NAMALWA (cell line): ENCODE measurements at places on chromosomes 4 and X.

DNA sequence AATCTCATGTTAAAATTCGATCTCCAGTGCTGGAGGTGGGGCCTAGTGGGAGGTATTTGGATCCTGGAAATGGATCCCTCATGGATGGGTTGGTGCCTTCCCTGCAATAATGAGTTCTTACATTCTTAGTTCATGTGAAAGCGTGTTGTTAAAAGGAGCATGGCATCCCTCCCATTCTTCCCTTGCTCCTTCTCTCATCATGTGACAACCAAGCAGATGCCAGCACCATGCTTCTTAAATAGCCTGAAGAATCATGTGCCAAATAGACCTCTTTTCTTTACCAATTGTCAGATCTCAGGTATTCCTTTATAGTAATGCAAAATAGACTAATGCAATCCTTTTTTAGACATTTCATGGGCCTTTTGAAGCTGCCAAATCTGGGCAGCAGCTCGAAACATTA lies 29.0 kb upstream of the CLNK start:
- DNase-seq, result no peak

DNA sequence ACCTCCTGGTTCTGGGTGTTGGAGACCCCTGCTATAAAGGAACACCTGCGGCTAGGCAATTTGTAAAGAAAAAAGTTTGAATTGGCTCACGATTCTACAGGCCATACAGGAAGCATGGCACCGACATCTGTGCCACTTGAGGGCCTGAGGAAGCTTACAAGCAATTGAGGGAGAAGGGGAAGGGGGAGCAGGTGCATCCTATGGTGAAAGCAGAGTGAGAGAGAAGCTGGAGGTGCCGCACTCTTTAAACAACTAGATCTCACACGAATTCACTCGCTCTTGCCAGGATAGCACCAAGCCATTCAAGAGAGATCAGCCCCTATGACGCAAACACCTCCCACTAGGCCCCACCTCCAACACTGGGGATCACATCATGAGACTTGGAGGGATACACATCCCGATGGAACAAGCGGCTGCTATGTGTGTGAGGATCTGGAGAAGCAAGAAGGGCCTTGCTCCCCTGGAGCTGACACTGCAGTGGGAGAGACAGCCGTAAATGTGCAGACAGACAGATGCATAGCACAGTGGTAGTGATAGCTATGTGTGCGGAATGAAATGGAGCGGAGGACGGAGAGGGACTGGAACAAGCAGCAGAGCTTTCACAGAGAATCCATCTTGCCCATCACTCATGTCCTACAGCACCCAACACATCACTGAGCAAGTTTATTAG lies 60.7 kb upstream of the HELT start:
- DNase-seq, result no peak

- no peak for DNase-seq
Observed at GRCh38 chr4:97235521-97235920, 907.8 kb downstream of the STPG2 start.

GRCh38 chr4:128451270-128451905 lies 163.8 kb upstream of the PGRMC2 start:
- no peak for DNase-seq

DNA sequence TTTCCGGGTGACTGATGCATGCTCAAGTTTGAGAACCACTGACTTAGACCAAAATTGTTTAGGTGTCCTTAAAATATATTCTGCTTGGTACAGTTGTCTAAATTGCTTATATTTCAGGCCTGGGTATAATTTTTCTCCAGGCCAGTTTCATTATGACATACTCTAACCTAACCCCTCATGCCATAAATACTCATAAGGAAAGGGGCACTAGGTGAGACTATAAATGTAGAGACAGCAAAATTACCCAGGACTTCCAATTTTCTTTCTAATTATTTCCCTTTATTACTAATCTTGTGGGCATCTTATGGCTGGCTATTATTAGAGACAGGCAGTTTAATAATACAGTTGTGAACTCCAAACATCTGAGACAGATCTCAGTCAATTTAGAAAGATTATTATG lies 150.2 kb downstream of the RRAGB start:
- no peak for DNase-seq

DNA sequence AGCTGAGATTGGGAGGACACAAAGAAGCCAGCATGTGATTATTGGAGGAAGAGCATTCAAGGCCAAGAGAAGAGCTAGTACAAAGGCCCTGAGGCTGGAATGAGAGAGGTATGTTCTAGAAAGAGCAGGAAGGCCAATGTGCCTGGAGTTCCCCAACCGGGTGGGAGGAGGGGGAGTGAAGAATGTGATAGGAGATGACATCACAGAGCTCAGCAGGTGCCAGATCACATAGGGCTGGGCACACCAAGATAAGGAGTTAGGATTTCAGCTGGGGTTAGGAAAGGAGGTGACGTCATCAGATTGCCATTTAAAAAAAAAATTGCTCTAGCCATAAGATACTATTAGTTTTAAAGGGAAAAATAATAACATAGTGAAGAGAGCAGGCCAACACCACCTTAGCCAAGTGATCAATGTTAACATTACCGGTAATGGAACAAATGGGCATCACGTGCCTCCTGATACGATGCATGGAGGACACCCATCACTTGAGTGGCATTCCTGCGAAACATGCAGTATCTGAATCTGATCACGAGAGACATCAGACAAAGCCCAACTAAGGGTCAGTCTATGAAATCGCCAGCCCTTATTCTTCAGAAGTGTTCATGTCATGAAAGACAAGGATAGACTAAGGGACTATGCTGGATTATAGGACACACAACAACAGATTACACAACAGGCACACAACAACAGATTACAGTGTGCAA lies 344.3 kb downstream of the BCOR start:
- DNase-seq, result no peak

- peak; percentile 28 for DNase-seq
Observed at GRCh38 chrX:154020536-154021115, 924 bp upstream of the IRAK1 start.

DNA sequence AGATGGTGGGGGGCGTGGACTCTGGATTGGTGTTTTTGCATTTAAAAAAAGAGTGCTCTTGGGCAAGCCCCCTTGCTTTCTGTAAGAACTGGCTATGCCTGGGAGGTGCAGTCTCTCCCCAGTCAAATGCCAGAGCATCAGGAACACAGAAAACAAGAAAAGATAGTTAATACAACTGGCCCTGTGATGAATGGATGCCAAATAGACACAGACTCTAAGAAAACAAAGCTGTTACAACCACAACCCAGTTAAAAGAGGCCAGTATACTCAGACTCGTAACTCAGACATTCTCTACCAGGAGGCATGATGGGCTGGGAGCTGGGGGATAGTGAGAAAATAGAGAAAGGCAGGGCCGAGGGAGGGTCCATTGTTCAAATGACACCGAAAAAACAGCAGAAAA lies 32.5 kb upstream of the C1QTNF7 start:
- no peak for DNase-seq

- DNase-seq, result no peak
Observed at GRCh38 chr4:167973513-167973912, 118.8 kb upstream of the ANXA10 start.

GRCh38 chr4:179544496-179544895 lies 2102.3 kb upstream of the AGA start:
- DNase-seq, result no peak

GRCh38 chr4:48108309-48109073 lies 25.6 kb downstream of the TXK start:
- no peak for DNase-seq

GRCh38 chr4:6449335-6449734 lies 23.1 kb downstream of the PPP2R2C start:
- DNase-seq, result no peak

DNA sequence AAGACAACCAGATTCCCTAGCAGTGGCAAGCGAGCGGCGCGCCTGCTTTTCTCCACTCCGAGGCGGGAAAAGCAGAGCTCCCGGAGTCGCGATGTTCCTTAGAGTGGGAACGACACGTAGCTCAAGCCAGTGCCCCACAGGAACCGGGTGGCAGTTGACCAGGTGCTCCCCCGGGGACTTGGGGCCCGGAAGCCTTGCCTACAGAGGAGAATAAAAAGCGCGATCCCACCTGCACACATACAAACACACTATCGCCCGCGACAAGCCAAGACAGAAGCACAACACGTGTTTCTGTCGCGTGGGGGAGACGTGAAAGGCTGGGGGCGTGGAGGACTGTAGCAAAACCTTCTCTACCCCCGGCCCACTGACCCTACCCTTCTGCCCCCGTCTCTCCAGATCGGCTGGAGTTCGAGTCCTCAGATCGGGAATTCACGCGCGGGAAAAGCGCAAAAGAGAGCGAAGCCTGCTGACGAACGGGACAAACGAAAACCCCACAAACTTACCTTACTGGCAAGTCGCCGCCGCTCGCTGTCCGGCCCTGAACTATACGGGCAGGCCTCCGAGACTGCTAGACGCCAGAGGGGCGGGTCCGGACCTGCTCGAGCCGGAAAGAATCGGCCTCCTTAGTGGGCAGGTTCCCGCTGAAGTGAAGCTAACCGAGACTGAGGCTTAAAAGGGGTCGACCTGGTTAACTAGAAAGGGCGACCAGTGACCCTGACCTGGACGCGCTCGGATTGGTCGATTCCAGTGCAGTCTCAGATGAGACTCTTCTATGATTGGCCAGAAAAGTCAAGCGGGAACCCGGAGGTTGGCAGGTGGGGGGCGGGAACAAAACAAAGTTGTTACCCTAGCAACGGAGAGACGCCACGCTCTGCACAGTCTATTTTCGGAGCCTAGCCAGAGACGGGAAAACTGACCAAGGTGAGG lies at the start of the genes DNAAF6 and NUP62CL:
Gene DNAAF6 (plus strand): TSS at position 842 of the 927 bp plus-strand sequence. CDS start 6,265 bp downstream, outside the sequence.
Gene NUP62CL (minus strand): TSS at position 664 of the 927 bp plus-strand sequence. CDS start 31,287 bp downstream, outside the sequence.
- peak; percentile 1 for DNase-seq

DNA sequence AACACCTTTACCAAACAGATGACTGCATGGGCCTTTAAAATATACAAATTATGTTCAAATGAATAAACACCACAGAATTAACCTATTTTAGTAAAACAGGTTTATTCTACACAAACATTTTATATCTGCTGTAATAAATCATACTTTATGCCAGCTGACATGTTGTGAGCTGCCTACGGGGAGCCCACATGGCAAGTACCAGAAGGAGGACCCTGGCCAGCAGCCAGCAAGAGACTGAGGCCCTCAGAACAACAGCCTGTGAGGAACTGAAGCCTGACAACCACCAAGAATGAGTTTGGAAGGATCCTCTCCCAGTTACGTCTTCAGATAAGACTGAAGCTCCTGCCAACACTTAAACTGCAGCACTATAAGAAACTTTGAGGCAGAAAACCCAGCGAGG lies 377.0 kb downstream of the PDGFC start:
- no peak for DNase-seq

GRCh38 chr4:134365852-134366251 lies 164.3 kb upstream of the PABPC4L start:
- no peak for DNase-seq

DNA sequence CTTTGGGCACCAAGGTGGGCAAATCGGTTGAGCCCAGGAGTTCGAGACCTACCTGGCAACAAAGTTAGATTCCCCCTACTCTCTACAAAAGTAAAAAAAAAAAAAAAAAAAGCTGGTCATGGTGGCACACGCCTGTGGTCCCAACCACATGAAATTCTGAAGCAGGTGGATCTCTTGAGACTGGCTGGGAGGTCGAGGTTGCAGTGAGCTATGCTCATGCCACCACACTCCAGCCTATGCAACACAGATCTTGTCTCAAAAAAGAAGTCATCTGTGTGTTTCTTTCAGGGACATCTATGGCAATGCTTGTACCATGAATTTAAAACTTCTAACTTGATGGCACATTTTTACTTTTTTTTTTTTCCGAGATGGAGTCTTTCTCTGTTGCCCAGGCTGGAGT lies 55.3 kb downstream of the UGT2A2 start:
- no peak for DNase-seq

DNA sequence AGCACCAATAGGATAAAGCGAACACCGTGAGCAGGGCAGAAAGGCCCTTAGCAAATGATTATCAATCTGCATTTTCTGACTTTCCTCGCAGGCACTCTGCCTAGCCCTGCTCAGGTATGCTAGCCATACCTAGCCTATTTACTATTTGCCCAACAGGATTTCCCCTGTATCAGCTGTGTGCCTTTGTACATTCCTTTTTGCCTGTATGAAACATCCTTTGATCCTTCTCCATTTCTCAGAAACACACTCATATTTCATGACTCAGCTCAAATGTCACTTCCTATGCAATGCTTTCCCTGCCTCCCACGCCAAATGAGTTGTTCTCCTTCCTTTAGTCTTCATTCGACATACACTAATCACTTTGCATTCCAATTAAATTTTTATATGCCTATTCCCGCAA lies 37.2 kb downstream of the PCDH7 start:
- no peak for DNase-seq

- DNase-seq, result no peak
Observed at GRCh38 chrX:79330022-79330421, 37.1 kb downstream of the ITM2A start.

- DNase-seq, result no peak
Observed at GRCh38 chr4:1406394-1406980, at the start of gene NKX1-1. NKX1-1 (minus strand) TSS chr4:1406442; CDS start chr4:1406442, 0 bp downstream.

DNA sequence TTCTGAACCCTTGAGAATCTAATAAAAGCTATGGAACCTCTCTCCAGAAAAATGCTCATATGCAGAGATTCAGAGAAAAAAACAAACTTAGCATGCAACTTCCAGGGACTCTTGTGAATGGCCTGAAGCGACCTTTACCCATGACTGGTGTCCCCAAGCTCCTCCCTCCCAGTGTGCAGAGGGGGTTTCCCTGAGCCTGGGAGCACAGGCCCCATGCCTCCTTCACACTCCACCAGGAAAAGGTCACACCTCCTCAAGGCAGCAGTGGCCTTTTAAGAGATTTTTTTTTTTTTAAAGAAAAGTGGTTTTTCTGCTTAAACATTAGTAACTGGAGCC lies 13.3 kb upstream of the UBA6 start:
- DNase-seq, result no peak

DNA sequence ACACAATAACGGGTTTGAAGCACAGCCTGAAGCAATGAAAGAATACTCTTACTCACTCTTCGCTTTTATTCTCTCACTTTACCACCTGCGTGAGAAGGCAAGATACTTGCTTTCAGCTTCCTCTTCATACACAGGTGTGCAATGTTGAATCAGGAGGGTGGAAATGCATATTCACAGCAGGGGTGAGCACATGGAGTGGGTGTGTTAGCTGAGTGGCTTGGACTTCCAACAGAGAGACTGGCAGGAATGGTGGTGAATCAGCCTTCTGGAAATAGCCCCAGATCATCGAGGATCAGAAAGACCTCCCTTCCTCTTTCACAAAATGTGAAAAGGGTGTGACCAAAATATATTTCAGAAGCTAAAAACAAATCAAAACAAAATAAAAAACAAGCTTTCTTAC lies 521.2 kb downstream of the STIM2 start:
- no peak for DNase-seq

- no peak for DNase-seq
Observed at GRCh38 chr4:15232366-15233263, 195.2 kb upstream of the C1QTNF7 start.

GRCh38 chr4:40055511-40055862 lies 1.2 kb upstream of the N4BP2 start:
- peak; percentile 78 for DNase-seq

GRCh38 chr4:78242071-78242470 lies 184.9 kb downstream of the FRAS1 start:
- no peak for DNase-seq

GRCh38 chrX:109822861-109823260 lies 89.8 kb upstream of the ACSL4 start:
- no peak for DNase-seq

DNA sequence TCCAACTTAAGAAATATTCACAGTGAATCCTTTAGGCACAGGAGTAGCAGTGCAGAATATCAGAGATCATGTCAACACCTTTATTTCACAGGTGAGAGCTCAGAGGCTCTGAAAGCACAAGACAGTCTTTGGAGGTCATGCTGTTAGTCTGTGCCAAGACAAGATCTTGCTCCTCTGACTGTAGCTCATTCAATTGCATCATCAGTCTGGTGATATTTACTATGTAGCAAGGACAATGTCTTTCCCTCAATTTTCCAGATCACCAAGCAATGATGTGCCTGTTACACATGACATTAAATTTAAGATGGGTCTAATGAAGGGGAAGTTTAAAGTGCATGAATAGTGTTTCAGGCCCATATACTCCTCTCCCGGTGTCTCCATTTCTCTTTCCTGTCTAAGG lies 277.5 kb downstream of the IL15 start:
- no peak for DNase-seq
